ENCODE measurements at places on chromosomes 16 and 17. TPM values are rescaled to one million over a fixed set of nuclear protein-coding genes. Genes with fewer than 3 reads are reported as not detected.

KRT28 gene
- not detected for polyA plus RNA-seq

KCNJ12 gene
- 0.33 TPM for polyA plus RNA-seq

CCL3 gene
- not detected for polyA plus RNA-seq

ITGAX gene
- not detected for polyA plus RNA-seq

KRT31 gene
- not detected for polyA plus RNA-seq

CCL4 gene
- polyA plus RNA-seq: not detected

GPS1 gene
- 104 TPM for polyA plus RNA-seq

ACSM2A gene
- polyA plus RNA-seq: not detected

CLDN9 gene
- polyA plus RNA-seq: 0.09 TPM

KRT32 gene
- polyA plus RNA-seq: not detected

FKBP10 gene
- 78.0 TPM for polyA plus RNA-seq

KRT20 gene
- polyA plus RNA-seq: not detected

CDH3 gene
- polyA plus RNA-seq: not detected

TP53TG3C gene
- polyA plus RNA-seq: not detected

KRTAP4-5 gene
- polyA plus RNA-seq: not detected

GPR139 gene
- polyA plus RNA-seq: not detected

TAC4 gene
- polyA plus RNA-seq: not detected

HOXB6 gene
- 6.6 TPM for polyA plus RNA-seq

KRT25 gene
- not detected for polyA plus RNA-seq

CIITA gene
- polyA plus RNA-seq: 0.09 TPM

SERPINF2 gene
- polyA plus RNA-seq: 0.08 TPM

Data from GM23248 (cell line).